Hepatic stellate cell (primary cell): ENCODE measurements at places on chromosomes 12 and 14.
A peak's percentile ranks its signal among the peaks of the same experiment; 100 is the strongest.

GRCh38 chr14:42027271-42027670 lies 420.6 kb downstream of the LRFN5 start:
- no peak for DNase-seq

GRCh38 chr14:80664576-80664975 lies 277.0 kb downstream of the CEP128 start:
- peak; percentile 2 for DNase-seq

- DNase-seq: peak; percentile 28
Measured at GRCh38 chr14:31059152-31059924, 33.2 kb upstream of the STRN3 start.

DNA sequence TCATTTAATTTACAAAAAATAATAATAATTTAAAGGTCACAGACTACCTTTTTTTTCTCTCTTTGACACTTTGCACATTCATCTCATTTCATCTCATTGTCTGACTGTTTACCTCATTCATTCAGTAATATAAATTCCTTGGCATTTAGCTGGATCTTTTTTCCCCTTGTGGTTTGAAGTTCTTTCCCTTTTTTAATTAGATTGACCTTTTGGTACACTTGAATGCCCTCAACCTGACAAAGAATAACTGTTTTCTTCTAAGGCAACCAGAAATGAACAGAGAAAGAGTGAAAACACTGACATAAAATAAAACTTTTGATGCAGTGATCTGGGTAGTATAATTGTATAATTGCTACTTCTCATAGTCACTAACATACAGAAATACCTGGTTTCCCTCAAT lies 774.9 kb upstream of the NOVA1 start:
- no peak for DNase-seq

DNA sequence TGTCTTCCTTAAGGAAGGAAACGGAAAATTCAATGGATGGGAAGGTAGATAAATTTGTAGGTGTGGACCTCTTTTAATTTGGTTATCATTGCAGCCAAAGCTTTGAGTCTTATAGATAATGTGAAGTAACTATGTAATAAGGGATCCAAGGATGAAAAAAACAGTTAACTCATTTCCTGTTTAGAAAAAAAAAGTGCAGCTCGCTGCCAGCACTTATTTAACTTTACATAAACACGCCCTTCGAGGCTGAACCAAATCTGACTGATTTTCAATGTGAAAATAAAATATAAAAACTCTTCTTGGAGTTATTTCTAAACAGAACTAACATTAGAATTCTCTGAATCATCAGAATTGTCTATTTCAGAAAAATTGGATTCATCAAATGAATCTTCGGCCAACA lies 7.0 kb downstream of the NUBPL start:
- no peak for DNase-seq

DNA sequence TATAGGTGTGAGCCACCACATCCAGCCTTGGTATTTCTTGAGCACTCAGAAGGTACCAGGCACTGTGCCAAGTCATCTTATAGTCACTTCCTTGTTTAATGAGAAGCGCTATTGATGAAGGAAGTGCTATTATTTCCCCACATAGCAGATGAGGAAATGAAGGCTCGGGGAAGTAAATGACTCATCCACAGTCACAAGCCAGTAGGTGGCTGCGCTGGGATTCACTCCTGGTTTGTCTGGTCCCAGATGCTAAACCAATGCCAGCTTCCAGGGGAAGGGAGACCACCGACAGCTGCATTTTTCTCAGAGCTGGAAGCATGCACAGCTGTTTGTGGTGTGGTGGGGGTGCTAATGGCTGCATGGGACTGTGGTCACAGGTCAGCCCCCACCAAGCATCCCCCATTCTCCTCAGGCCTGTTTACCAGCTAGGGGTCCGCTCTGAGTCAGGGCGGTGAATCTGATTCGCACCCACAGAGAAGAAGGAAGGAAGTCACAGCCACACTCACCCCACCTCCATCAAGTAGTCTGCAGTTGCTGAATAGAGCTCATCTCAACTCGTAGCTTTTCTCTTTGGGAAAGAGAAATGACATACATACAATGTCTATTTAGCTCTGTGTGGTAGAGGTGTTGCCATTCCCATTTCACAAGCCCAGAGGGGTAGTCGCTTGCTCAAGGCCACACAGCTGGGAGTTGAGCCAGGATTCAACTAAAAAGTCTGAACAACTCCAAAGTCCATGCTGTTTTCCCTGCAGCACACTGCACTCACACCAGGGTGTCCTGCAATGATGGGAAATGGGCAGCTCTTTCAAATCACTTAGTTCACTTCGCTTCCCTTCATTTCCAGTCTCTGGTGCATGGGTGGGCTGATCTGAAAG lies 6.3 kb upstream of the LTBP2 start:
- DNase-seq: no peak

- DNase-seq: no peak
Measured at GRCh38 chr12:132074216-132074615, 69.9 kb downstream of the DDX51 start.

DNA sequence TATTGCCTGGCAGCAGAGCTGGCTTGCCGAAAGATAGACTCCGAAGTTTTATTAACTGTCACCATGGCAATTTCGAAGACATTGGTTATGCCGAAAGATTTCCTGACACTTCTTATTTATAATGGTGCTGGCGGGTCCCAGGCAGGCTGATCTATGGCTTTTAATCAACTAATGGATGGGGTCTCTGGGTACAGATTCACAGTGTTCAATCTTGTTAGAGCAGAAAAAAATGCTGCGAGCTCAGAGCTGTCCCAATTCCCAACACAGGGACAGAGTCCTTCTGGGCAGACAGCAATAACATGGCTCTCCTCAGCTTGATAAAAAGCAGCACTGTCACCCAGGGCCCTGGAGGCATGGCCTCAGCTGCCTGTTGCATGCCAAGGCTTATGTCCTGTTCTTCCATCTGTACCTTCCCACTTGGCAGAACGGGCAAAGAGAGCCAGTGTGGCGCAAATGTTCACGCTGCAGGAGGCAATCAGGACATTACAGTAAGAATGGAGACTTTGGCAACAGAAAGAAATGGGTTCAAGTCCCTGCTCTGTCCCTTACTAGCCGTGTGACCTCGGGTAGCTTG lies 228.2 kb upstream of the PWP1 start:
- no peak for DNase-seq

DNA sequence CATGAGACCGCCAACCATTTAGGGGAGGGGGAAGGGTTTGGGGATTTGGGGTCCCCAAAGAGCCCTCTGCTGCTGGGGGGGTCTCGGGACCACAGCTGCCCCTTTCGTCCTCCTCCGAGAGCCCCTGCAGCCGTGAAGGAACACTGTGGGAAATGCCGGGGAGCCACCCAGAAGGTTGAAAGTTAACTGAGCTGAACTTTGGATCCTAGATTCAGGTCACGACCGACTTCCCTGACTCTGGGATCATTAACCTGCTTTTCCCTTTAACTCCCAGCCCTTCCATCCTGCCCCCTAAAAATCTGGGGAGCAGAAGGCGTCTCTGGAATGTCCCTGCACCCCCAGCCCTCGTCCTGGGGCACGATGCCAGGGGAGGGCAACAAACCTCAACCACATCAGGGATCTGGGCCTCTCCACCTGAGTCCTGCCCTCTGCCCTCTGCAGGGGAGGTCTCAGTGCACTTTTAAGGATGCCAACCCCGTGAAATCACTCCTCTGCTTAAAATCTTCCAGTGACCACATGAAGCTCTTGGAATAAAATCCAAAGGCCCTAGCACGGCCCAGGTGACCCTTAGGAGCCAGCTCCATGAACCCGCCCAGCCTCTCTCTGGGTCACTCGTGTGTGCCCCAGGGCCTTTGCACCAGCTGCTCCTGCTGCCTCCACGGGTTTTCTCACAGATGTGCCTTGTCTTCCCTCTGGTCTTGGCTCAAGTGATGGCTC lies 95.0 kb downstream of the RFLNA start:
- DNase-seq: no peak

DNA sequence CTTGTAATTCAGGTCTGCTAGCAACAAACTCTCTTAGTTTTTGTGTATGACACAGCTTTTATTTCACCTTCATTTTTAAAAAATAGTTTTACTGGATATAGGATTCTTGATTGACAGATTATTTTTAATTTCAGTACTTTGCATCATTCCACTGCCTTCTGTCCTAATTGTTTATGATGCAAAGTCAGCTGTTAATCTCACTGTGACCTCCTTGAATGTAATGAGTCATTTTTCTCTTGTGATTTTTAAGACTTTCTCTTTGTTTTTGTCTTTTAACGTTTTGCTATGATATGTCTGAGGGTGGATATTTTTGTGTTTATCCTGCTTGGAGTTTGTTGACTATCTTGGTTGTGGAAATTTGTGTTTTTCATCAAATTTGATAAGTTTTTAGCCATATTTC lies 126.3 kb upstream of the FBXO33 start:
- no peak for DNase-seq

DNA sequence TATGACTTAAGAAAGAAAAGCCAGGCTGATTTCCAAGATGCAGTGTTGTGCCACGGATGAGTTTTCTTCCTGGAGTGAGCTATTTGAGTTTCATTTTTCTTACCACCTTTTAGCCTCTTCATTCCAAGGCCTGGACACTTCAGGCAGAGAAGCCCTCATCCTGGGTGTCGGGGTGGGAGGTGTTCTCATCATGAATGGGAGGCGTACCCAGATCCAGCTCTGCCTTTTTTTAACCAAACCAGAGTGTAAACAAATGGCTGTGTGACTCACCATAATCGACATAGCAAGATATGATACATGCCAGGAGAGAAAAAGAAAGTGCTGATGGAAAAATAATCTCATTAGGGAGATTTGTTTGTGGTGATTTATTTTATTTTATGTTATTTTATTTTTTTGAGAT lies 79.9 kb downstream of the ARF6 start:
- peak; percentile 62 for DNase-seq

GRCh38 chr14:56295743-56296142 lies 177.5 kb downstream of the PELI2 start:
- no peak for DNase-seq

- DNase-seq: no peak
Measured at GRCh38 chr12:109762071-109762672, 48.5 kb downstream of the FAM222A start.
